ENCODE measurements at places on chromosomes 16 and 17. TPM values are rescaled to one million over a fixed set of nuclear protein-coding genes. Genes with fewer than 3 reads are reported as not detected.

SLC13A2 gene
- not detected for total RNA-seq

KRTAP1-1 gene
- not detected for total RNA-seq

TOM1L1 gene
- 0.53 TPM for total RNA-seq

RNU2-1 gene
- total RNA-seq = 3,168 TPM

BCKDK gene
- 17.0 TPM for total RNA-seq

BANP gene
- 72.7 TPM for total RNA-seq

FOXL1 gene
- not detected for total RNA-seq

KRT17 gene
- not detected for total RNA-seq

KRTAP4-5 gene
- total RNA-seq = not detected

ICAM2 gene
- total RNA-seq = 158 TPM

GAST gene
- total RNA-seq = not detected

KCNJ12 gene
- not detected for total RNA-seq

DHRS7C gene
- total RNA-seq = not detected

NLK gene
- total RNA-seq = 14.0 TPM

PIK3R5 gene
- 85.1 TPM for total RNA-seq

NPIPB13 gene
- 27.8 TPM for total RNA-seq

DCAF7 gene
- total RNA-seq = 88.1 TPM

NPIPA3 gene
- 2.9 TPM for total RNA-seq

MT1G gene
- not detected for total RNA-seq

MSLN gene
- total RNA-seq = not detected

SLC2A4 gene
- total RNA-seq = not detected

DLX3 gene
- not detected for total RNA-seq

TEX19 gene
- total RNA-seq = not detected

ATP2C2 gene
- total RNA-seq = not detected

OR3A3 gene
- not detected for total RNA-seq

PRCD gene
- total RNA-seq = not detected

TP53TG3B gene
- total RNA-seq = not detected

GRB7 gene
- not detected for total RNA-seq

RRAD gene
- 0.58 TPM for total RNA-seq

PLD6 gene
- 13.9 TPM for total RNA-seq

CCL5 gene
- total RNA-seq = 309 TPM

PRKCB gene
- 106 TPM for total RNA-seq

HNF1B gene
- not detected for total RNA-seq

PTGES3L gene
- 0.20 TPM for total RNA-seq

CD300H gene
- total RNA-seq = not detected

Measured in CD4-positive, alpha-beta memory T cell (primary cell).